Neural progenitor cell (in vitro differentiated cells): ENCODE measurements at places on chromosomes 3 and 15. TPM values are rescaled to one million over a fixed set of nuclear protein-coding genes. Genes with fewer than 3 reads are reported as not detected.

Gene OCA2
- total RNA-seq, result 0.65 and 1.0 TPM in 2 replicates

Gene UCN2
- 0.34 TPM in 1 of 2 replicates, not detected in the other for total RNA-seq

Gene NPAP1
- 0.06 TPM in 1 of 2 replicates, not detected in the other for total RNA-seq

Gene MOBP
- not detected in 2 replicates for total RNA-seq

Gene CRYBG3
- total RNA-seq, result 9.4 and 12.3 TPM in 2 replicates

Gene ZNF621
- total RNA-seq, result 14.3 and 24.8 TPM in 2 replicates

Gene CCR9
- total RNA-seq, result not detected in 2 replicates

Gene DHFR2
- 7.0 and 8.8 TPM in 2 replicates for total RNA-seq

Gene AVEN
- 16.8 and 21.9 TPM in 2 replicates for total RNA-seq
